ENCODE measurements at places on chromosomes 12 and 14.

GRCh38 chr14:74913986-74914573 is 9.0 kb downstream of the RPS6KL1 start:
- DNase-seq = no peak

DNA sequence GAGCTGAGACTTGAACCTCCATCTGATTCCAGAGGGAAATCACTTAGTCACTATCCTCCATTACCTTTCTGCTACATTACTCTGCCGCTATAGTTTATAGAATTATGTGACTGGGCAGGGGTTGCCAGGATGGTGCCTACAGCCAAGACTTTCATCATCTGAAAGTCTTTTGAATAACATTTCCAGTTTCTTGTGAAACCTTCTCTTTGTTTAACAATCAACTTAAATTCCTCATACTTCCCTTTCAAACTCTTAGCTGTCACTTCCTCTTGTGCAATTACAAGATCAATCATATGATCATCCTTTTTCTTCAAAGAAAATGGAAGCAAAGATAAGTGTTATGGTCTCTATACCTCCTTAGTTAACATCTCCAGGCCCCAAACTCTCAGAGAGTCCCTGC is 25.4 kb upstream of the PELI2 start:
- DNase-seq = no peak

GRCh38 chr12:118060301-118061010 is 523 bp downstream of the WSB2 start:
- DNase-seq = peak; percentile 57

- no peak for DNase-seq
These were observed 7.3 kb downstream of the ULK1 start for GRCh38 chr12:131901431-131902331.

- no peak for DNase-seq
These were observed 830.0 kb upstream of the NOVA1 start for GRCh38 chr14:27427796-27428195.

Data from naive thymus-derived CD4-positive, alpha-beta T cell (primary cell).